ENCODE measurements at places on chromosomes 6 and 20.

- no peak for DNase-seq
Observed at GRCh38 chr6:75206576-75207342, 906 bp upstream of the COL12A1 start.

- DNase-seq, result no peak
Observed at GRCh38 chr6:109024368-109024767, 70.3 kb downstream of the SESN1 start.

- DNase-seq, result no peak
Observed at GRCh38 chr20:19367591-19367990, 155.1 kb downstream of the SLC24A3 start.

GRCh38 chr6:154251116-154251515, 105.5 kb downstream of the IPCEF1 start:
- DNase-seq, result no peak

- DNase-seq, result peak; percentile 12
Observed at GRCh38 chr6:47787620-47788497, 6.0 kb downstream of the OPN5 start.

DNA sequence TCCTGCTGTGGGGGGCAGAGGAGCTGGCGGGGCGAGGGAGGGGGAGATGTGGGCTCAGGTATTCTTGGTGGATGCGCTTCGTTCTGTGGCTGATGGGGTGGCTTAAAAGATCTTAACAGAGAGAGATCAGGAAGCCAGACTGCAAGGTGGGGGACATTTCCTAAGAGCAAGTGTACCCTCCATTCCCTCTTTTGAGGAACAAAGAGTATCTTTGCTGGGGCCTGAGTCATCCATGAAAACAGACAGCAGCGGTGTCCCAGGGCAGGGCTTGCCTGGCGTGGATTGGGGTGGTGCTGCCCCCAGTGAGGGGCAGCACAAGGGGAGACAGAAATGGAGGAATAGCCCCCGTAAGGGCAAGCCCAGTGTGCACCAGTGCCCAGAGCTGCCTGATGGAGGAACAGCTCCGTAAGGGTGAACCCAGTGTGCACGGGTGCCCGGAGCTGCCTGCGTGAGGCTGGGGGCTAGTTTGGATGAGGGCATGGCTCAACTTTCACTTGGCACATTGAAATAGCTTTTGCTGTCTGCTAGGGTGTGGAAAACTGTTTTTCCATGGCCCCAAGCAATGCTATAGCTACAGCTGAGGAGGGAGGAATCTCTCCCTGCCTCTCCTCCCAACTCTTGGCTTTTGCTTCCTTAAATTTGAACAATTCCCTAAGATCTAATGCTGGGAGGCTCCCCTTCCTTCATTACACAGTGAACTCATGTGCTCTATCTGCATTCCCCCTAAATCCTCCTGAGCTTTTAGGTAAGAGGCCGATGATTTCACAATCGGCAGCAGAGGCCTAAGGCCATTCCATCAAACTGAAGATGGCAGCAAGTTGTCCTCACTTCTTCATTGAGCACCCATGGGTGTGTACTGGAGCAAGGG, 12.9 kb downstream of the MAPK13 start:
- DNase-seq, result no peak

DNA sequence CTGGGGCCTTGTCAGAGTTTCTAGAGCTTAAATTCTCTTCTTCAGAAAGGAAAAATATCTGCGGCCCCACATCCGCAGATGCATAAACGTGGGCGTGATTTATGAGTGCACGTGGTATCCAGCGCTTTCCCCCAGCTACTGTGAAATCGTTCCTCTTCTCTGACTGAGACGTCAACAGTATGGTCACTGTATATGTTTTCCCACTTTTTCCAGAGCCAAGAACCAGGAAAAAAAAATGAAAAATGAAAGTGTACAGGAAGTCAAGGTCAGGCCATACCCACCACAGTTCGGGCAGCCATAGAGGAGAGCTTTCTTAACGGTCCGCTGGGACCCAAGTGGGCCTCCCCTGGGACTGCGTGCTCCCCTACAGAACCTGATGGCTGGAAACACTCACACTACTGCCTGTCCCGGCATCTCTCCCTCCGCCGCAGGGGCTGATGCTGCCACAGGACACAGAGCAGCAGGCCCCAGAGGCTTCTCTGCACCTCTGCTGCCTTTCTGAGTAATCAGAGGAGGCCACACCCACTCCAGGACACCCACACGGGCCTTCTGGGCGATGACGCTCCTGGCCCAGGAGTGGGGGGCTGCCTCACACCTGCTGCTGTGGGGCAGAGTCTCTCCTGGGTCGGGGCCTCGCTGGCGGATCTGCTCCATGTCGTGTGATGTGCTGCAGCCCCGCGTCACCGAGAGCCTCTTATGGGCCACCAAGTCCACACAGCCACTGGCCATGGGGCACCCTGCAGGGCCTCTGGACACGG, 16.4 kb upstream of the STX16 start:
- DNase-seq, result no peak

DNA sequence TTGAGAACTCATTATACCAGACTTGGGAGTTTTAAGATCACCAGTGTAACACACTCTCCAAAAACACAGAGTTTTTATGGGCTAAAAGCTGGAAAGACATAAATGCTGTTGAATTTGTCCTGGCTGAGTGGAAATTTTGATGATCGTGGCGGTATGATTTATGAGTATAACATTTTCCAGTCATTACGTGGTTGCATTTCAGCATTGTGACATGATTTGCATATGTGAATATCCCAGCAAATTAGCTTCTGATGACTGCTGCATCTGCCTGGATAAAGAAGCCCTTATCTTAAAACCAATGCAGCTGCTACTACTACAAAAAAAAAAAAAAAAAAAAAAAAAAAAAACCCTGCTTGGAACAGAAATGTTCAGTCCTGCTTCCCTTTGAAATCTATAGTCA, 850.9 kb downstream of the TFAP2A start:
- DNase-seq, result no peak

DNA sequence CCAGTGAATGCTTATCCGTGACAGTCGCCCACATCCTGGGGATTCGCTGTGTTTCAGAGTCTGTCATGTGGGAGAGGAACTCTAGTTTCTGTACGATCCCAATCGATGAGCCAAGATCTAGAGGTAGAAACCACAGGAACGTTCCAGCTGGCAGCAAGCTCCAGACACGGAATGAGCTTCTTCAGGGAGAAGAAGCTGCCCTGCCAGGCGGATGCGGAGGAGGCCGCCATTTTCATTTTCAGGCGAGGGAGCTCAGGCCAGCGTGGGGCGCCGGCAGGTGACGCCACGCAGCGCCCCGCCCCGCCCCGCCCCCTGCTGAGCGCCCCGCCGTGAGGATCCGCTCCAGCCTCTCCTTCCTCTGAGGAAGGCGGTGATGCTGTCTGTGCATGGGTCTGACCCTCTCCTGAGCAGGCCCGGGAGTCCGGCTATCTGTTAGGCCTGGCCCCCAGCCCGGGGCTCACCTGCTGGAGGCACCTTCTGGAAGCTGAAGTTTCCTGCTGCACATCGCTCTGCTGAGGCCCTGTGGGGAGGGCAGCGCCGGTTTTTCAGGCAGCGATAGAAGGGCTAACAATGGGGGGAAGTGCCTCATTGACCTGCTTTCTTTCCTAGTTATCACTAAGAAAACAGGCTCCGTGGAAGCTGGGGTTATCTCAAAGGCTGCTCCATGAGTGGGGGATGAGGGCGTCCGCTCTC, 147.5 kb downstream of the ERMARD start:
- no peak for DNase-seq

DNA sequence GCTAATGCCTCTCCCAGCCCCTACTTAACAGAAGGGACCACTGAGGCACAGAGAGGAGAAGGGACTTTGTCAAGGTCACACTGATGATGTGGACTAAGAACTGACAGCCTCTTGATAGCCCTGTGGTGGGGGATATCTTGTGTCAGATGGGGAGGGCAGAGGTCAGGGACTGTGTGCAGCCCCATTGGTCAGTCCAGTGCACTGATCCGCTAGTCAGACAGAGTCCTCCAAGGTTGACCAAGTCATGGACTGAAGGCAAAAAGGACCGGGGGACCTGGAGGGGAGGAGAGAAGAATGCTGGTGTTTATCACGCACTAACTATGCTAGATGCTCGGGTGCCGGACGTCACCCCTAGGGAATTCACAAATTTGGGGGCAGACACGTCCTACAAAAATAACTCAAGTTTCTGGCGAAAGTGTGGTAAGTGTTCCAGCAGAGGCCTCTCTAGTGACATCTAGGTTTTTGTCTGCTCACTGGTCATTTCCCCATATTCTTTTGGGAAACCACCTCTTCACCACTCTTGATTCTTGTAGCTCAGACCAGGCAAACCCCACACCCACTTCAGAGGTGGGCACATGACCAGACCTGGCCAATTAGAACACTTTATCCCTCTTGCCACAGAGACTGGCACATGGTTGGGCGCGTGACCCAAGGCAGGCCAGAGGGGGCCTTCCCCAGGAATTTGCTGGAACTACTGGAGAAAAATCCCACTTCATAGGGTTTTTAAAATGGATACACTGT, 21.0 kb downstream of the TCF15 start:
- DNase-seq, result no peak

- DNase-seq, result no peak
Observed at GRCh38 chr6:130625825-130626527, 201.2 kb upstream of the SMLR1 start.

GRCh38 chr6:53045891-53046673, 19.1 kb upstream of the FBXO9 start:
- no peak for DNase-seq

DNA sequence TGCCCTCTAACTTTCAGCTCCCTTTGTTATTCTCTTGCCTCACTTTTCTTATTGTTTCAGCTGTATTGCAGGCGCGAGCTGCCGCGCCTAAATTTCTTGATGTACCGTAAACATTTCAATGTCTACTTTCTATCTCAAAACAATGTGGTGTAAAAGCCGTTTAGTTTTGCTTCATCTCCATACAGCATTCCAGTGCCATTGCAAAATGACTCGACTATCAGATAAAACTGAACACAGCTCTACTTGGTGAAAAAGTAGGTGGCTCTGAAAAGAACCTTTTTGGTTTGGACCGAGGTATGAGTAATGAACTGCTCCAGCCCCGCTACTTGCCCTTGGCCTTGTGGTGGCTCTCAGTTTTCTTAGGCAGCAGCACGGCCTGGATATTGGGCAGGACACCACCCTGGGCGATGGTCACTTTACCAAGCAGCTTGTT, 74.6 kb downstream of the OR2B2 start:
- no peak for DNase-seq

DNA sequence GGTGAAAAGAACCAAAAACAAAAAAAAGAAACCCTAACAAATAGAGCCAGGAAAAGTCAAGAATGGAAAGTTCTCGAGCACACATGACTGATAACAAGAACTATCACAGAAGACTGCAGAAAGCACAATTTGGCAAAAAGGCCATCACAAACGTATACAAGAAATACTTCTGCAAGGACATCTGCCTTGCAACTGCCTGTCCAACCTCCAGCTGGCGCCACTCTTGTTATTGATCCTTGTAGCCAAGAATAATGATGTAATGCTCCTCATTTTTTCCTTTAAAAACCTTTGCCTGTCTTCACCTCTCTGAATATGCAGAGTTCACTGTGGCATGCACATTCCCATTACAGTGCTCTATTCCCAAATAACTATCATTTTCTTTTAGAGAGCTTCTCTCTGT, 87.9 kb upstream of the BMP5 start:
- DNase-seq, result no peak

DNA sequence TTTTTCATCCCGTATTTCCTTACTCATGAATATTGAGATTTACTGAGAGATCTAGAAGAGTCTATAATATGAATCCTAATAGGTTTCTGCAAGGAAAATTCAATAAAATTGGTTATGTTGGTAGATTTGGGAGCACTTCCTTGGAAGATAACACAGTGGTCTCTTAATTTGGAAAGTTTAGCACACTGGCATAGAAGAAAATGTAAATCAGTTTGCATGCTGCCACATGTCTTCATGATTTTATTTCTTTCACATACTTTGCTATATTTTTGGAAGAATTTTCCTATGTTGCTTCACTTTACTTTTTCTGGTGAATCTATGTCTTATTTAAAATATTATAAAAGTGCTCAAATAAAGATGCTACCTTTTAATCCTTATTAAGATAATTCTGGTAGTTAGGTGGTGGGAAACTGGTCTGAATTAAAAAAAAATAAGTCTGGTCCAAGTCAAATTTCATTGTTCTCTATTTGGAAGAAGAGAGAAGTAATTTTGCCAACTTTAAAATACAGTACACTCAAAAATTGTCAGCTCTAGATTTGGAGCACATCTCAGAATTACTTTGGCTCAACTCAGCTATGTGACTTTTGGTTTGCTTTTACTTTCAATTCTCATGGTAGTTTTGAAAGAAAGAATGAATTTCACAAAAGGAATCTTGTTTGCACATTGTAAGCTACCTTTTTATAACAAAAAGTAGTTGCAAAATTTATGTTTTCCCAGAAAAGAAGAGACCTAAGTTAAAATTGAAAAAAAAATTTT, 197.3 kb downstream of the CENPW start:
- DNase-seq, result no peak

DNA sequence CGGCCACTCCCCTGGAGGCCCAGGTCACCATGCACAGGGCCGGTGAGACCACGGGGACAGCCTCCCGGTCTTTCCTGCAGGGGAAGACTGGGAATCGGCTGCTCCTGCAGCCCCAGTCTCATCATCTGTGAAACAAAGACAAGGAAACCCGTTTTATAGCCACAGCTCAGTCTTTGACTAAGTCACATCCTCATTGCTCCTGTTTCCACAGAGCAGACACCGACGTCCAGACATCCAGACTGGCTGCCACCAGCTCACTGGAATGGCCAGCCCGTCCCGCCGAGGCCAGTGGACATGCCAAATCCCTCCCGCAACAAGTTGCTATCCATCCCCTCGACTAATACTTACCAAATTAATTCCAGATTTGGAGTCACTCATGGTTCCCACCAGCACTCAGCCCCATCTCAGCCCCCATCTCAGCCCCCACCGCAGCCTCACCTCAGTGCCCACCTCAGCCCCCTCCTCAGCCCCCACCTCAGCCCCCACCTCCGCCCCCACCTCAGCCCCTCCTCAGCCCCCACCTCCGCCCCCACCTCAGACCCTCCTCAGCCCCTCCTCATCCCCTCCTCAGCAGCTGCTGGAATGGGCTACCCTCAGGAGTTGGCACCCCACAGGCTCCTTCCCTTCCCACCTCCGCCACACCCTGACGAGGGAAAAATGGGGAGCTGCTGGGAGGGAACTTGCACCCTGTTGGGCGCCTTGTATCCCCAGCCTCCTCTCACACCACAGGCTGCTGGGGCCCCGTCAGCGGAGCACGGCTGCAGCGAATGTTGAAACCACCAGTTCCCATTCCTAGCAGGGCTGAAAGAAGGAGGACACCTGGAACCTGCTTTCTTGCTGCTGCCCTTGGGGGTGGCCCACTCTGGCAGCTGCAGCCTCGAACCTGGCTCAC, 48.7 kb downstream of the YTHDF1 start:
- DNase-seq, result no peak

GRCh38 chr6:166245148-166245547, 63.0 kb downstream of the PRR18 start:
- DNase-seq, result no peak

GRCh38 chr6:159639721-159640120, 53.3 kb downstream of the SOD2 start:
- no peak for DNase-seq
